ENCODE measurements at places on chromosomes 6 and 20.

GRCh38 chr6:37535759-37536490 is 36.2 kb upstream of the CCDC167 start:
- no peak for DNase-seq

DNA sequence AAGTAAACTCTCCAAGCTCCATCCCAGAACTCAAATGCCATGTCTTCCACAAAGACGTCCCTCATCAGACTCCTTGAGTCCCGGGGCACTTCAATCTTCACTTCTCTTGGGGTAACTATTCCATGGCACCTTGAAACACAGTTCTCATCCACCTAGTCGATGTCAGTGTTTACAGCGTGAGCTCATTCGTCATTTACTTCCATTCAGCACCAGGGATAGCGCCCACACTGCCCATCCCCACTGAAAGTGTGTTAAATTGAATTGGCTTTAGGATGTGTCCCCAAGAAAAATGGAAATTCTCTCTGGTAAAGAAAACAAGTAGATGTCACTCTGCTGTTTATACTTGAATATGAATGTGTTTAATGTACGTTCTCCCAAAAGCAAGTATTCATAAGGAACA is 31.3 kb downstream of the KCNK15 start:
- peak; percentile 43 for DNase-seq

DNA sequence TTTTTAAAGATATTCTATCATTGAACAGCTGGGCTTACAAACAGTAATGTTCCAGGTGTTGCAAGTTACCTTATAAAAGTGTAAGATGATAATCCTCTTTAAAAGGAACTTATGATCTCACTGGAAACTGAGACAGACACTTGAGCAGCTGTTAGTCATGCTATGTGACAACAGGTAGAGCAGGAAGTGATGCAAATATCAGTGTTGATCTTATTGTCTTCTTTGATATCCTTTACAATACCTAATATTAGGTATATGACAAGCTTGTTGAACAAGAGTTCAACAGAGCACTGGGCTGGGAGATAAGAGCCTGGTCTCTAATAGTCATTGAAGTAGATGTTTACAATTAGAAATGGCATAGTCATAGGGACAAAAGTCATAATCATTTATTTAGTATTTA is 150.0 kb downstream of the UBE3D start:
- no peak for DNase-seq

- DNase-seq = peak; percentile 45
Measured at GRCh38 chr6:80319196-80319595, 212.7 kb downstream of the BCKDHB start.

GRCh38 chr6:71887744-71888230 is 1.4 kb downstream of the RIMS1 start:
- DNase-seq = no peak

DNA sequence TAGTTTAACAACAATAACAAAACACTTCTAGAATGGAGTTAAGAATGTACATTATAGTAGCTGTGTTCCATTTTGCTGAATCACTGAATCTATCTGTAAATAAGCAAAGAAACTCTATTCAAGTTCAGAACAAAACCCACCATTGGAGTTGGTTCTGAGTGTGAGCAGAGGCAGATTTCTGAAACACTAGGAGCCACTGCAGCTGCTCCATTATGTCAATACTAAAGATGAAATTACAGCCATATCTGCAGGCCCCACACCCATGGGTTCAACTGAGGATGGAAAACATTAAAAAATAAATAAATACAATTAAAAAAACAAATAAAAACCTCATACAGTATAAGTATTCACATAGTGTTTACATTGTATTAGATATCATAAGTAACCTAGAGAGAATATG is 91.0 kb downstream of the REPS1 start:
- DNase-seq = no peak

DNA sequence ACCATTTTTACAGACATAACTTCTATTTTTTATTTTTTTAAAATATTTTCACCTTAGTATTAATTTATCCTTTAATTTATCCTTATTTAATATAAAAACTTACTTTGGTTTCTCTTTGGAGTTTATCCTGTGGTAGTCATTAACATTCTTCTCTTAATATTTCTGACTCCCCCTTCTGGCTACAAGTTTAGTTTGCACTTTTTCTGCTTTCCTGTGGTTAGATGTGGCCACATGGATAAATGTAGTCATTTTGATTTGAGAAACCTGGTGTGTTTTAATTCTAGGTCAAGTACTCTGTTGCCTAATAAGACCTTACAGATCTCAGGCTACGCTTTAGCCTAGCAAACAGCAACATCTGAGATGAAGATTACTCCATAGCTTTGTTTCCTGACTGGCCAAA is 1187.5 kb downstream of the HACE1 start:
- no peak for DNase-seq

DNA sequence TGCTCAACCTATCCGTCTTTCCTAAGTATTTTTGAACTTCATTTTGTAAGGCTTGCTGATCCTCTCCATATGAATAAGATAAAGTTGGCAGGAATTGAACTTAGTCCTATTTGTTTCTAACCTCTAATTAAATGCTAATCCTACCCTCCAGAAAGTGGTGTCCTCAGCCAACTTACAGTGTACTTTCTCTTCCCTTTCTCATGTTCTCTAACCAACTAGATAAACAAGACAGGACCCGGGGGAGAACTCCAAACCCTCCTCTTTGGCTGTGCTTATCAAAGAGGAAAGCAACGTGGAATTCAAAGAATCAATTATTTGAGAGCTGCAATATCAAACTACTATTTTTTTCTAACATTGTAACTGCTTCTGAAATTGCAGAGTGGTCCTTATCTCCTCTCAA is 56.5 kb upstream of the NRSN1 start:
- no peak for DNase-seq

DNA sequence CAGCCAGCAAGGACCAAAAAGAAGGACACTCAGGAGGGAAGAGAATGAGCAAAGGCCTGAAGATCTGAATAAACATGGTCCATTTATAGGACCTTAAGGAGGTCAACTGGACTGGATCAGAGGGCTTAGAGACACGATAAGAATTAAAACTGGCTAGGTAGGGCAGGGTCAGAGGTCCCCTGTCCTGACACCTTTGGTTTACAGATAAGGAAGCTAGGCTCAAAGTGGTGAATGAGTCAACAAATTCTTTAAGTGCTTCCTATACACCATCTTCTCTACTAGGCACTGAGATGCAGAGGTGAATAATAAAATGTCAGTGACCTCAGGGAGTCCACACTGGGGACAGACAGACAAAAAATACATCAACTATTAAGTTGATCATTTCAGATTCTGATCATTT is 70.3 kb downstream of the HIVEP2 start:
- DNase-seq = no peak

GRCh38 chr6:42786525-42786985 is 4.7 kb downstream of the BICRAL start:
- no peak for DNase-seq

DNA sequence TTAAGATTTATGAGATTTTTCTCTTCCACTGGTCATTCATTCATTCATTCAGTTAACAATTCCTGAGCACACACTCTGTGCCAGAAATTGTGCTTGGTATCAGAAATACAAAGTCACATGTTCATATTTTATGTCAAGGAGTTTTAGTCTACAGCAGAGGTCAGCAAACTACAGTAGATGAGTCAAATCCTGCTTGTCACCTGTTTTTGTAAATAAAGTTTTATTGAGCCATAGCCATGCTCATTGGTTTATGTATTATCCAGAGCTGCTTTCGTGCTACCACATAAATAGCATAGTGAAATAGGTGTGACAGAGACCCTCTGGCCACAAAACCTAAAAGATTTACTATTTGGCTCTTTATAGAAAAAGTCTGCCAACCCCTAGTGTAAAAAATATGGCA is 46.8 kb downstream of the THEMIS start:
- no peak for DNase-seq

GRCh38 chr20:8443464-8444072 is 311.5 kb downstream of the PLCB1 start:
- DNase-seq = no peak

- peak; percentile 10 for DNase-seq
Measured at GRCh38 chr6:144993870-144994269, 708.7 kb downstream of the UTRN start.

DNA sequence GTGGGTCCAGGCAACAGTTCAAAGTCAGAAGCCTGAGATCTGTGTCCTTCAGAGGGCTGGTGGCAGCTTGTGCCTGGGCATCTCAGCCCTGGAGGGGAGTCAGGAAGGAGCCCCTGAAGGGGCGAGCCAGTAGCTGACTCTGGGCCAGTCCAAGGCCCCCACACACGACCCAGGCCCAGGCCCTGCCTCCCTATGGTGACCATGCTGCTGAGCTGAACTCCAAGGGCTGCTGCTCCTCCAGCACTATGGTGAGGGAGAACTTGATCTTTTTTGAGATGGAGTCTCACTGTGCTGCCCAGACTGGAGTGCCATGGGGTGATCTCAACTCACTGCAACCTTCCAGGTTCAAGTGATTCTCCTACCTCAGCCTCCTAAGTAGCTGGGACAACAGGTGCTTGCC is 15.2 kb upstream of the CST3 start:
- DNase-seq = no peak

DNA sequence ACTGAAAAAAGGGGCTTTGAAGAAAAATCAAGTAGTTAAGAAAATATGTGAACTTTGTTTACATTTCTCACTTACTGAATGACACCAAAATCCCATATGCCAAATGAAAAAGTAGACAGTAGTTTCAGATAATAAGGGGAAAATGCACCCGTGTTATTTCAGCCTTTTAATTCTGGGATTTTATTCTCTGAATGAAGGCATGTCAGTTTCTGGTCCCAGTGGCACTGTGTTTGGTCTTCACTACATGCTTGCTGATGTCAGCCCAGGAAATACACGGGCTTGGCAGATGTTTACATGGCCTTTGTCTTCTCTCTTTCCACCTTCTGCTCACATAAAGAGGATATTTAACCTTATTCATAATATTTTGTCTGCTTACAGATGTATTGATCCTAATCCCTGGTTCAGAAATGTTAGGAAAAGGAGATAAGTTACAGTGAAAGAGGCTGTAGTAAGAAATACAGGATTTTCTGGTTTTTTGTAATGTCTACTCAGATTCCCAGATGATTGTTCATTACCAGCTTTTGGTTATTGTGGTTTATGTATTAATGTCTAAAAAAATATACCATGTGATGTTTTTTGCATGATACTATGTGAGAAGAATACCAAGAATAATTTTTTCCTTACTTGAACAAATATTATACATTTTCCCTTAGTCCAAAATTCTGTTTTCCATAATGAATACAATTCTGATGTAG is 27.7 kb downstream of the DSE start:
- peak; percentile 33 for DNase-seq
